ENCODE measurements at places on chromosomes 3 and 15.

DNA sequence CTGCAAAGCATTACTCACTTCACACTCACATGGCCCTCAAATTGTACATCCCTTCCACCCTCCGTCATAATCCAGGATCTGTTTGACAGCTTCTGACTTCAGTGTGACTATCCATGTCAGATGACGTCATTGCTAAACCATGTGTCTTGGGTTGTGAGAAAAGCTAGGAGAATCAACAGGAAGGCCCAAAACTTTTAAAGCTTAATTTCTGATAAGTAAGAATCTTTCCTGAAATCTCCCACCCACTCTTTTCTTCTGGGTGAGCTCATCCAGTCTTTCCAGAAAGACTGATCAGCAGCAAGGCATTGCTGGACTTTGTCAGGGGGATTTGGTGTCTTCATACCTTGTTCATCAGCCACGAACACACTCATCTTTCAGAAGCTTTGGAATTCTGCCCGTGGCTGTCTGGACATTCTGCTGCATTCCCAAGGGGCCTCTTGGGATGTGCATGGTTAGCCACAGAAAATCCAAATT is 11.5 kb upstream of the LMCD1 start:
- DNase-seq = no peak

DNA sequence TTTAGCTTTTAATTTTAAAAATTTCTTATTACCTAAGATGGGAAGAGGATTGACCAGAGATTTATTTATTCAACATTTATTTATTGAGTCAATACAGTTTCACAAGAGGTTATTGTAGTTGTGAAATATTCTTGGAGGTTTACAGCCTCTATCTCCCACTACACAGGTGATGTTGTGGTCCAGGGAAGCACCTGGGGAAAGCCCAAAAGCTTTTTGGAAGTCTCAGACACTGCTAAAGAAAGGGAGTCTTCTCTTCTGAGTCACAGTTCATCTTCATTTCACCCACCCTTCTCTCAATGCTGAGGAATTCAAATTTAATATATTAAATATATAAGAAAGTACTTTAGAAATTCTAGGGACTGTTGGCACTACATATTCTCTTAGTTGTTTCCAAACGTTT is 41.8 kb downstream of the SERPINI1 start:
- no peak for DNase-seq

GRCh38 chr3:42758126-42758525 is 14.9 kb downstream of the CCDC13 start:
- no peak for DNase-seq

DNA sequence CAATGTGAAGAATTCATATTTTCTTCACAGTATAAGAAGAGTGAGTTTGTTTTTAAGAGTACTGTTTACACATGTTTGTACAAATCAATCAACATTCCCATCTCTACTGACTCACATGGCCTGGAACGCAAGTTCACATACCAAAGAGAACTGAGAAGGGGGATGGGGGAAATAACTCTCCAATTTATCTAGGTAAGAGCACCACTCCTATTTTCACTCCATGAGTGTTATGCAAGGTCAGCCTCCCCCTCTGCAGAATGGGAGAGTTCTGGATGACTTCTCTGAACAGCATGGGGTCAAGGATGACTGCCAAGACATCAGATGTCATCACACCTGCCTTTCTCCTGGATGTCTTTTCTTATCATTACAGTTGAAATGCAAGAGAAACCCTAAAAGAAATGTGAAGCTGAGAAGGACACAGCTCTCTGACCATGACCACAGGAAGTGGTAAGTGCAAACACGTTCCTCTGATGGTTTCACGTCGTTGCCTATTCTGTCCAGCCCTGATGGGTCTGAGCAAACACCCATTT is 95.2 kb downstream of the SEMA6D start:
- DNase-seq = no peak

GRCh38 chr3:174940151-174940550 is 81.0 kb downstream of the NAALADL2 start:
- DNase-seq = no peak

GRCh38 chr15:61871926-61872522 is 188.2 kb downstream of the VPS13C start:
- DNase-seq = peak; percentile 10

DNA sequence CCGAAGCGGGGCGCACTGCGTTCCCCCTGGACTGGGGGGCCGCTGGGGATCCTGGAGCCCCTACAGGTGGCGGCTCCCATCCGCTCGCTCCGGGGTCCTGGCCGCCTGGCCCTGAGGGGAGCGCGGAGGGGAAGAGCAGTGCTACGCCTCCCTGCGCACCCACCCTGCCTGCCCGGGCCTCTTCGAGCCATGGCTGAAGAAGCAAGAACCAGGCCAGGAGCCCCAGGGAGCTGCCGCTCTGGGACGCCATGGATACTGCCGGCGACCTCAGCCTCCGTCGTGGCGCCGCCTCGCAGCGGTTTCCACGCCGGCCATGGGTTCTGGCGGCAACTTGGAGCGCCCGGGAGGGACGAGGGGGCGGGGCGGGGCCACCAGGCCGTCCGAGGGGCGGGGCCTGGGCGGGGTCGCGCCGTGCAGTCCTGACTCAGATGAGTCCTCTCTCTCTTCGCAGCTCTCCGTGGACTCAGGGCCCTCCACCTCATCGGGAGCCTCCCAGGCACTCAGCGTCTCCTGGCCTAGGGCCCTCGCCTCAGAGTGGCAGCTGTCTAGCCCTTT is 50.9 kb downstream of the MYL3 start:
- no peak for DNase-seq

GRCh38 chr3:181328346-181328745 is 338.8 kb upstream of the DNAJC19 start:
- DNase-seq = no peak

- DNase-seq = no peak
Measured at GRCh38 chr15:66951531-66952320, 113.7 kb upstream of the SMAD3 start.

DNA sequence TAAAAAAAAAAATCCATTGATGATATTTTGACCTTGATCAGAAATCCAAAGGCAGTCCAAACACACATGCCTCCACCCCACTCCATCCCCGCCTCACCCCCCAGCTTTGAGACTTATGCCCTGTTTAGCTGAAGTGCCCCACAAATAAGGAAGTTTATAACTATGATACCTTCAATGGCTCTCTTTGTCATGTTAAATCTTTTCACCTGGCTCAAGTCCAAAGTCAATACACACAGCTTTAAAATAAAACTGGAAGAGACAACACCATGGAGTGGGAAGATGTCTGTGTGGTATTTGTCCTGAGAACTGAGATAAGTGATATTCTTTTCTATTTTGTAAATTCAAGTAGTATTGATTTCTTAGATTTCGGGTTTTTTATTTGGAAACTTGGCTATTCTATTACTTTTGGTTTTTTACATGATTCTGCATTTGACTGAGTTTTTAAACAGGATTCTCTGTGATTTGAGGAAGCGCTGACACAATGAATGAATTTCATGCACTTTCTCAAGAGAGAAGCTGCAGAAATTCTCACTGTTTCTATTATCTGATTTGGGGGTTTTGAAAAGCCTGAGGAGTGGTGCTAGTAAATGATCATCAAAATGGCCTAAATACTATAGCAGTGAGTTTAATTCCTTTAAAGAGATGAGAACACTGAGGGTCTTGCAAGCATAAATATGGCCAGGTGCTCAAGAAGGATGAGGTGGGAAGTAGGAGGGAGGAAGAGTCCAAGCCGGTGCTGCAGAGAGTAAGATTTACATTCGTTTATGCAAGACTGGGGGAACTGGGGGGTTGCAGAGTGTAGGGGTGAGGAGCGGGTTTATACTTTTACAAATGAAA is 5.2 kb downstream of the FOXB1 start:
- DNase-seq = no peak

- no peak for DNase-seq
Measured at GRCh38 chr15:74543583-74543982, 2.6 kb downstream of the ARID3B start.

- DNase-seq = peak; percentile 67
Measured at GRCh38 chr3:111859974-111860859, 1.2 kb downstream of the PHLDB2 start.

DNA sequence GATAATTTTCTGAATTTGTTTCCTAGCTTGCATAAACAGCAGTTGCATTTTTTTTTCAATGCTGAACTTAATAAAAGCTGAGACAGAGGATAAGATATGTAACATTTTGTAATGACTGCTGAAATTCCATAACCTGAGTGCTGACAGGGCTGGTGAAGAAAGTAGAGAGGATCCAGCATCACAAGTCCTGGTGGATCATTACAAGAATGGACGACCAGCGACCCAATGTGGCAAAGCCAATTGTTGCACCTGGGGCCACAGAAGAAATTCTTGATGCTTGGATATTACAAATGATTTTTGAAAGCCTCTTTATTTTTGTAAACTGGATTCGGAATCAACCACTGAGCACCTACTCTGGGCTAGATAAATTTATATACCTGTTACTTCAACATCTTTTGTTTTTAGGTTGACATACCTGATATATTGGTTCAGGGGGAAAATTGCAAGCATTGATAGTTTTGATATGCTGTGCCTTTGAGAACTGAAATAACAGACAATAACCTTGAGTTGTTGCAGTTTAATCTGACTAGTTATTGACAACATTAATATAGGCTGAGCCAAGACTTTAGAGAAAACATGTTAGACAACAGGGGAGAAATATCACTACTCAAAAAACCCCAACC is 3.9 kb upstream of the ACTL6A start:
- DNase-seq = peak; percentile 74

GRCh38 chr3:183687705-183688104 is 9.9 kb upstream of the YEATS2 start:
- DNase-seq = no peak

- DNase-seq = no peak
Measured at GRCh38 chr15:53910236-53910849, 67.9 kb upstream of the UNC13C start.

- DNase-seq = no peak
Measured at GRCh38 chr3:30548600-30548999, 57.8 kb upstream of the TGFBR2 start.

DNA sequence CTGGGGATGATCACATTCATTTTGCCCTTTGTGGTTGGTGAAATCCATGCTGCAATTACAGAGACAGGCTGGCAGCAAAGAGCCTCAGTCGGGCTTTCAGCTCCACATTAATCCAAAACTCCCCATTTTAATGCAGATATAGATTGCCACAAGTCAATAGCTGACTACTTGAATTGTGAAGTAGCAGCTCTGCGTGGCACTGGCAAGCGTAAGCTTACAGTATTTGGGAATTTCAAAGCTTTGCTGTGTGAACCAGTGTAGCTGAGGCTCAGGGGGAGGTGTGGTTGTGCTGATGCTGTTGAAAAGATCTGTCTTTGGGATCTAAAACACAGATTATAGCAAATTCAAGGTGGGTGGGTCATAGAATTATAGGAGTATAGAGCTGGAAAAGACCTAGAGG is 290.3 kb upstream of the ONECUT1 start:
- no peak for DNase-seq

DNA sequence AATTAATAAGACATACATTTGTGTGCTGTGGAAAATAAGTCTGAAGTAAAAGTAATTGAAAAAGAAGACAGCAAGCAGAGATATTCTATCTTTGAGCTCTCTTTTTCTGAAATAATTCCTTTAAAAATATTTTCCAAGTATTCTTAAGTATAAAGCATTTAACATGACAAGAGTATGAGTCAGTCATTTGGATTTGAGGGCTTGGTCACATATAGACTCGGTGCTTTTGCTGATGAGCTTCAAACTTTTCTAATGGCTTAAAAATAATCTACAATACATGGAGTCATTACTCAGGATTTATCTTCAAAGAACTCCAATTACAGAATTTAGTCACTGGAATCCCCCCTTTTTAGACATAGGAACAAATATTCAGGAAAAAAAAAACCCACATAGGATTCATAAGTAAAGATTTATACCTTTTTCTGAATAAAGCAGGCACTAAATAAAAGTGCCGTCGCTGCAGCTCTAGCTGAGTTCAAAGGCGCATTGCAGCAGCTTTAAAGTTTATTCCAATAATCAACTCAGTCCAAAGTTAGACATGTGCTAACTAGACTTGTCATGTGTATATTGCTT is 147.5 kb downstream of the CTNNB1 start:
- no peak for DNase-seq

DNA sequence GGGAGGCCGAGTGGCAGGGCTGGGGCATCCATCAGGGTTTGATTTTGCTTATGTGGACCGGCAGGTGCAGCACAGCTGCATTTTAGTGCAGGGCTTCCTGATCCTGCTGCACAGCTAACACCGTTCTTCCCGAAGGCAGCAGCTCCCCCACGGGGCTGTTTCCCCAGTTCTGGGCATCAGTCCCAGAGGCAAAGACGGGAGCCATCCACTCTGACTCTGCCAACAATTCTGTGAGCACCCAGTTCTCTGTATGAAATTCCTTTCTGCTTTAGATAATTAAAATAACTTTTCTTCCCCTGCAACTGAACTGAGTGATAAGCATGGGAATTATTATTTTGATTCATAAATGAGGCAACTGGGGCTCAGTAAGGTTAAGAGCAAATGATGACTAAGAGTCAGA is 262.9 kb upstream of the ATP10A start:
- peak; percentile 9 for DNase-seq

GRCh38 chr15:34018021-34018645 is 20.9 kb downstream of the AVEN start:
- DNase-seq = no peak

GRCh38 chr3:73365756-73366397 is 258.9 kb downstream of the PDZRN3 start:
- no peak for DNase-seq

DNA sequence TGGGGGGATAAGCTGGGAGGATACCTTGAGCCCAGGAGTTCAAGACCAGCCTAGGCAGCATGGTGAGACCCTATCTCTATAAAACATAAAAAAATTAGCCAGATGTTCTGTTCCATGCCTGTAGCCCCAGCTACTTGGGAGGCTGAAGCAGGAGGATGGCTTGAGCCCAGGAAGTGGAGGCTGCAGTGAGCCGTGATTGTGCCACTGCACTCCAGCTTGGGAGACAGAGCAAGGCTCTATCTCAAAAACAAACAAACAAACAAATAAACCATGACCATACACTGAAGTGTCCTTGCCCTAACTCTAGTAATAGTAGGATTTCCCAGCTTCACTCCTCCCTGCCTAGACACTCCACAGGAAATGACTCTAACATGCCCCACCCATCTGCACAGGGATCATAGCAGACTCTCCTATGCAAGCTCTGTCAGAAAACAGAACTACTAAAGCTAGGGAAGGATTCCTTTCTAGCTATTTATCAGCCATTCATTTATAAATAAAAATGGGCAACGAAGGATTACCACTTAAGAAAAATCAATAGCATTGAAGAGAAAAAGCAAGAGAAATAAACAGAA is 4.6 kb downstream of the ERICH6 start:
- no peak for DNase-seq

- DNase-seq = no peak
Measured at GRCh38 chr3:45479621-45480035, 91.3 kb downstream of the LARS2 start.

GRCh38 chr3:113079218-113079961 is 88.6 kb downstream of the GTPBP8 start:
- DNase-seq = no peak

GRCh38 chr3:138455801-138456716 is 21.6 kb downstream of the ESYT3 start:
- no peak for DNase-seq

GRCh38 chr15:71698030-71698429 is 112.3 kb upstream of the NR2E3 start:
- DNase-seq = no peak

GRCh38 chr3:11385891-11386290 is 113.7 kb downstream of the ATG7 start:
- no peak for DNase-seq

GRCh38 chr3:38108649-38109579 is 28.0 kb downstream of the ACAA1 start:
- no peak for DNase-seq

- no peak for DNase-seq
Measured at GRCh38 chr3:114274929-114275328, 18.9 kb upstream of the TIGIT start.

GRCh38 chr15:98876451-98877369 is 130.9 kb downstream of the PGPEP1L start:
- no peak for DNase-seq
